ENCODE measurements at places on chromosomes 1 and 21.

GRCh38 chr1:185080422-185080821, 35.1 kb downstream of the RNF2 start:
- no peak for DNase-seq

DNA sequence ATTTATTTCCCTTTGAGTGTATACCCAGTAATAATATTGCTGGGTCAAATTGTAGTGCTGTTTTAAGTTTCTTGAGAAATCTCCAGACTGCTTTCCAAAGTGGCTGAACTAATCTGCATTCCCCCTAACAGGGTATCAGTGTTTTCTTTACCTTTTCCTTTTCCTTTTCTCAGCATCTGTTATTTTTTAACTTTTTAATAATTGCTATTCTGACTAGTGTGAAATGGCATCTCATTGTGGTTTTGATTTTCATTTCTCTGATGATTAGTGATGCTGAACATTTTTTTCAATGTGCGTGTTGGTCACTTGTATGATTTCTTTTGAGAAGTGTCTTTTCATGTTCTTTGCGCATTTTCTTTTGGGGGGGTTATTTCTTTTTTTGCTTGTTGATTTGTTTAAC, 374.9 kb upstream of the BRINP3 start:
- DNase-seq: no peak

- DNase-seq: no peak
These were observed 4.0 kb upstream of the MYBPH start for GRCh38 chr1:203179667-203180005.

DNA sequence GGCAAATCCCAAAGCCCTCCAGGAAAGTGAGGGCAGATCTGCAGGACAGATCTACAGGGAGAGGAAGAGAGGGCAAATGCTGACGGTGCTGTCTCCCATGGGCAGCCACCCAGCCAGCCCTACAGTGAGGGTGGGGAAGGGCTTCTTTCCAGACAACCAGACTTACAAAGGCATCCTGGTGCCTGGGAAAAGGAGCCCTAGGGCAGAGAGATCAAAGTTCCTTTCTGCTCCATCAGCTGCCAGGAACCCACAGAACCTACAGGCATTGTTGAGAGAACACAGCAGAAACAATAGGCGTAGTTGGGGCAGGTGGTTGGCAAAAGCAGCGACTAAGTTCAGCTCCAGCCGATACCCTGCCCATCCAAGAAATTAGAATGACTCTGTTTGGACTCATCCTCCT, 332.4 kb downstream of the KCNH1 start:
- no peak for DNase-seq

DNA sequence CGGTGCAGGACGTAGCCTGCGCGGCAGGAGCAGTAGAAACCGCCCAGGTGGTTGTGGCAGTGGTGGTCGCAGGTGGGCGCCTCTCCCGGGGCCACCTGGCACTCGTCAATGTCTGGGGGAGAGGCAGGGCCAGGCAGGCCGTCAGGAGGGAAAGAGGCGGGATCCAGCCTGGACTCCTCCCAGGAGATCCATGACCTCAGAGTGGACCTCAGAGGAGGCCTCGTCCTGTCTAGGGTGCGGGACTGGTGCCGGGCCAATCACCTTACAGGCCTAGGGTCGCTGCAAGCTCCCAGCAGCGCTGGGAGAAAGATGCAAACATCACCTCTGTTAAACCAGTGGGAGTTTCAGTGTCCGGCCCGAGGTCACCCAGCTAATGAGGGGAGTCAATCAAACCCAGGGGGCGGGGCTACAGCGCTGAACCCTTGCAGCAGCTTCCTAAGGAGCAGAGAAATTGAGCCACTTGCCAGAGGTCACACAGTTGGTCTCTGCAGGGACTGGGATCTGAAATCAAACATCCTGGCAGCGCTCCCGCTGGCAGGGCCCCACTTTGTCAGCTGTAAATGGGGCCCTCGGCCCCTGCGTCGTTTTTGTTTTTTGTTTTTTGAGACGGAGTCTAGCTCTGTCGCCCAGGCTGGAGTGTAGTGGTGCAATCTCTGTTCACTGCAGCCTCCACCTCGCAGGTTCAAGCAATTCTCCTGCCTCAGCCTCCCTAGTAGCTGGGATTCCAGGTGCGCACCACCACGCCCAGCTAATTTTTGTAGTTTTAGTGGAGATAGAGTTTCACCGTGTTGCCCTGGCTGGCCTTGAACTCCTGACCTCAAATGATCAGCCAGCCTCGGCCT, 1.4 kb downstream of the MASP2 start:
- no peak for DNase-seq

Measured in cortex of kidney (tissue), 1 donor.